ENCODE measurements at places on chromosomes 13 and 19. TPM values are rescaled to one million over a fixed set of nuclear protein-coding genes. Genes with fewer than 3 reads are reported as not detected.

- no peaks in the 10 kb centered on the region for H3K27me3 ChIP-seq
- no peak for DNase-seq
- no peak overlapping the region for H3K27ac ChIP-seq
These were observed 24.0 kb downstream of the ZBTB7A start for GRCh38 chr19:4042731-4043082.

- H3K4me1 ChIP-seq = no peaks in the 10 kb centered on the region
- DNase-seq = no peak
- H3K36me3 ChIP-seq = peaks cover 46% of the 10 kb centered on the region
- no peak overlapping the region for H3K27ac ChIP-seq
These were observed 22.7 kb downstream of the SLC25A15 start for GRCh38 chr13:40812102-40812501.

DNA sequence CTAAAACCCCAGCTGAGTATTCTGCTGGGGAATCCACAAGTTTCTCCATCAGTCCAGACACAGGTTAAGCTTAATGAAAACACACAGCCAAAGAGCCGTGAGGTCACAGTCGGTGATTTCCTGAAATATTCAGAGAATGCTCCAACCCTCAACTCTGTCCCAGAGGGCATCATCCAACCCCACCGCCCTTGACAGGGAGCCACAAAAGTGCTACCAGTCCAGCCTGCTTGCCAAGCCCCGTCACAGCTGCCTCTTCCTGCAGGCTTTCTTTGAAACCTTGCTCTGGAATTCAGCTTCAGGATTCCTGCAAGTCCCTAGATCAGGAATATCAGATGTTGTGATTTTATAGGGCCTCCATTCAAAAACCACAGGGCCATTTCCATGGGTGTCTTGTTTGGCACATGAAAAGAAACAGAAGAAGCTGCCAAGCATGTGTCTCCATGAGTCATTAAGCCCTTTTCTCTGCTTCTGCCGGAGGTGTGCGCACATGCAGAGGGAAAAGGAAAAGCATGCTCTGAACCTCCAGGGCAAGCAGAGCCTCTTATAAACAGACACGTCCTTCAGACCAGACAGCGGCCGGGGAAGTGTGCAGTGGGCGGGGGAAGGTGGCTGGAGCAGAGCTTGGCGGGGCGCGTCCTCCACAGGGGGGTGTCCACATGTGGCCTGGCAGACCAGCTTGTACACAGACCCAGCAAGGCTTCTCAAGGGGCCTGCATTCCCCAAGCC, 164.7 kb downstream of the KATNAL1 start:
- H3K4me3 ChIP-seq = no peak overlapping the region
- no peaks in the 10 kb centered on the region for H3K27me3 ChIP-seq
- H3K36me3 ChIP-seq = peaks cover 15% of the 10 kb centered on the region
- peak overlapping the region; percentile 92 for H3K27ac ChIP-seq

- H3K36me3 ChIP-seq = no peaks in the 10 kb centered on the region
- DNase-seq = no peak
- no peak overlapping the region for H3K4me3 ChIP-seq
- no peak overlapping the region for H3K27ac ChIP-seq
- H3K4me1 ChIP-seq = peaks cover 9% of the 10 kb centered on the region
These were observed 8.2 kb upstream of the LATS2 start for GRCh38 chr13:21069561-21070004.

DNA sequence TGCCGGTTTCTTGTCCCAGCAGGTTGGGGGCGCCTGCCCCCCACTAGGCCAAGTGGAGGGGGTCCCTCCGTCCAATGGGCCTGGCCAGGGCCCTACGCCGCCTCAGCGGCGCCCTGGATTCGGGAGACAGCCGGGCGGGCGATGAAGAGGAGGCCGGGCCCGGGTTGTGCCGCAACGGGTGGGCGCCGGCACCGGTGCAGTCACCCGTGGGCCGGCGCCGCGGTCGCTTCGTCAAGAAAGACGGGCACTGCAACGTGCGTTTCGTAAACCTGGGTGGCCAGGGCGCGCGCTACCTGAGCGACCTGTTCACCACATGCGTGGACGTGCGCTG, 6.2 kb downstream of the KCNJ14 start:
- DNase-seq = no peak
- peaks cover 8% of the 10 kb centered on the region for H3K4me1 ChIP-seq
- H3K27ac ChIP-seq = no peak overlapping the region
- H3K36me3 ChIP-seq = peaks cover 19% of the 10 kb centered on the region
- H3K4me3 ChIP-seq = no peak overlapping the region

GRCh38 chr13:101930331-101930730, 471.5 kb downstream of the FGF14 start:
- no peak overlapping the region for H3K27ac ChIP-seq
- H3K27me3 ChIP-seq = peaks cover 3% of the 10 kb centered on the region
- no peak overlapping the region for H3K4me3 ChIP-seq
- DNase-seq = no peak

DNA sequence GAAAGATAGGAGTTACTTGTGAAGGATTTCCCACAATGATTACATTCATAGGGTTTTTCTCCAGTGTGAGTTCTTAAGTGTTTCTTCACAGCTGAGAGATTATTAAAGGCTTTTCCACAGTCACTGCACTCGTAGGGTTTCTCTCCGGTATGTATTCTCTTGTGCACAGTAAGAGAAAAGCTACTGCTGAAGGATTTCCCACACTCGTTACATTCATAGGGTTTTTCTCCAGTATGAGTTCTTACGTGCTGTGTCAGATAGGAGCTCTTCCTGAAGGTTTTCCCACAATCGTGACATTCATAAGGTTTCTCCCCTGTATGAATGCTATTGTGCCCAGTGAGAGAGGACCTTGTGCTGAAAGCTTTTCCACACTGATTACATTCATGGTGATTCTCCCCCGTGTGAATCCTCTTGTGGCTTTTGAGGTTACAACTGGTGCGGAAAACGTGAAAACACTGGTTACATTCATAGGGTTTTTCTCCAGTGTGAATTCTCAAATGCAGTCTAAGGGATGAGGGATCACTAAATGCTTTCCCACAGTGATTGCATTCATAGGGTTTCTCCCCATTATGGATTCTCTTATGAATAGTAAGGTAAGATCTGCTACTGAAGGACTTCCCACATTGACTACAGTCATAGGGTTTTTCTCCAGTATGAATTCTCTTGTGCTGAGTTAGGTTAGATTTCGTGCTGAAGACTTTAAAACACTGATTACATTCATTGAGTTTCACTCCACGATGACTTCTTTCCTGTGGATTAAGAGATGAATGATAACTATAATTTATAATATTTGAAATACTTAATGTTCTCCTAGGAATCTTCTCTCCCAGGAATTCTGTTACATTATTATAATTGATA, 20.6 kb downstream of the ZNF558 start:
- no peak for DNase-seq
- peaks cover 94% of the 10 kb centered on the region for H3K36me3 ChIP-seq

- H3K36me3 ChIP-seq = no peaks in the 10 kb centered on the region
- H3K27me3 ChIP-seq = no peaks in the 10 kb centered on the region
- no peak overlapping the region for H3K27ac ChIP-seq
These were observed 2862.8 kb upstream of the PCDH20 start for GRCh38 chr13:64278493-64278892.

DNA sequence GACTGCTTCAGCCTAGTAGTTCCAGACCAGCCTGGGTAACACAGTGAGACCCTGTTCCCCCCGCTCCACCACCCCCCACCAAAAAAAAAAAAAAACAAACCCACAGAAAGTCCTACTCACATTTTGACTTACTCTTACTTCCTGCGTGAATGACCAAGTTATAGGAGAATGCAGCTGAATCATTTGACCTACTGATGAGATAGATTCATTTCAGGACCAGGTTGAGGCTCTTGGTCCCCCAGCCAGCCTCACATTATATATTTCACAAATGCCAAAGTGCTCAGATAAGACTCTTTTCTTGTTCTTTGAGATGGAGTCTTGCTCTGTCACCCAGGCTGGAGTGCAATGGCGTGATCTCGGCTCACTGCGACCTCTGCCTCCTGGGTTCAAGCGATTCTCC, 70.2 kb downstream of the KLF5 start:
- peaks cover 3% of the 10 kb centered on the region for H3K4me1 ChIP-seq
- H3K27ac ChIP-seq = no peak overlapping the region

Gene STOML3
- total RNA-seq = not detected

Gene MATK
- 25.2 TPM for total RNA-seq

Gene PINLYP
- 2.2 TPM for total RNA-seq

Gene USHBP1
- total RNA-seq = 0.24 TPM

All from activated CD4-positive, alpha-beta memory T cell treated with anti-CD3 and anti-CD28 coated beads for 36 hours (primary cell).